Kasumi-1 (cell line): ENCODE measurements at places on chromosomes 2 and 18.

DNA sequence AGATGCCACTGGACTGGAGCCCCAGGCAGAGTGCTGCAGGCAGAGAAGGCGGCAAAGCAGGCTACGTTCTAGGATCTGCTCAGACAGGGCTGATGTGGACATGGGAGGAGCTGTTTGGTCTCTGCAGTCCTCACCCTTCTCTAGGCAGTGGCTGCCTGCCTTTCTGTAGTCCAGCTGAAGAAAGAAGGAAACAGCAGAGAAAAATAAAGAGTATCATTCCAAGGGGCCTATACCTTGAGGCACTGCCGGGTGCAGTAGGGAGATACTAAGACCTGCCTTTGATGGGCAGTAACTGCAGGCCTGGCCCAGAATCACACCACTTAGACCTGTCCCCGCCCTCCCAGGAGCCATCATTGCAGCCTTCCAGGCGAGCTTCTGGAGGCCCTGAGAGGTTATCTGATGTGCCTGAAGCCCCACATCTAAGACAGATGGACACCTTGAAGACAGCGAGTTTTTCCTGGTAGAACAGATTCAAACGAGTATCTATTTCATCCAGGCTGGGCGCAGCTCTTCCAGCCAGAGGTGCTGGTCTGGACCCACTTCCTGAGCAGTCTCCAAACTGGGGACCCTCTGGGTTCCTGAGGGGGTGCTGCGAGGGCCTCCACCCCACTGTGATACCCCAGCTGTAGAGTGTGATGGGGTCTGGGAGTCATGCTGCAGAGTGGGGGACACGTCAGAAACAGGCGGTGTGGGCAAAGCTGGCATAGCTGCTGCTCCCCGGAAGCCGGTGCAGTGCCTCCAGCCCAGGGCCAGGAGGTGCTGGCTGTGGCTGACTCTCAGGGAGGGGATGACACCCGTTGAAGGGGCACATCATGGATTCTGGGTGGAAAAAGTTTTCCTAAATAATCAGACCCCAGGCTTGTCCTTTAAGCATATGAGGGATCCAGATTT is 87.3 kb upstream of the OTOS start:
- DNase-seq, result no peak

GRCh38 chr2:83079007-83079406 is 1380.1 kb downstream of the SUCLG1 start:
- DNase-seq, result no peak

DNA sequence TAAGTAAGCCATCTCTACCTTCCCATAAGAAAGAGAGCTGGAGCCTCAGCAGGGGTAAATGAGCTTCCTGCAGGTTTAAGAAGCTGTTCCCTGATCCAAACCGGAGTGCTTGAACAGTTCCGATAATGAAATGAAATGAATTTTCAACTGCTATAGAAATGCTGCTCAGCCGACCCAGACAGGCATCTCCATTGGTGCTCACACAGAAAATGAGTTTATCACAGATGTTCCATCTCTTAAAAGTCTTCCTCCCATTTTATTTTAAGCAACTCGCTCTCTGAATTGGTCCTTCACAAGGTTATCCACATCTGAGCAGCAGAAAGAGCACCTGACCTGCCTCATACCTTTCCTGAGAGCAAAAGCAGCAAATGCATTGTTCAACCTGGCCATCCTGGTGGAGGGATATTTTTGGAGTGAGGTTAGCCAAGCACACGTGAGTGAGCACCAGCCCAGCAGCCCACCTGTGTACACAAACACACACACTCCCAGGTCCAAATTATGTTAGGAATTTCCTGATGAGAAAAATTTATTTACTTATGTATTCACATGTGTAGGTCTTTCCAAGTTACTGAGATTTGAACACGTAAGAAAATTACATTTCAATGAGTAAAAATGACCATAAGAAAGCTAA is 42.2 kb upstream of the CCDC68 start:
- no peak for DNase-seq

DNA sequence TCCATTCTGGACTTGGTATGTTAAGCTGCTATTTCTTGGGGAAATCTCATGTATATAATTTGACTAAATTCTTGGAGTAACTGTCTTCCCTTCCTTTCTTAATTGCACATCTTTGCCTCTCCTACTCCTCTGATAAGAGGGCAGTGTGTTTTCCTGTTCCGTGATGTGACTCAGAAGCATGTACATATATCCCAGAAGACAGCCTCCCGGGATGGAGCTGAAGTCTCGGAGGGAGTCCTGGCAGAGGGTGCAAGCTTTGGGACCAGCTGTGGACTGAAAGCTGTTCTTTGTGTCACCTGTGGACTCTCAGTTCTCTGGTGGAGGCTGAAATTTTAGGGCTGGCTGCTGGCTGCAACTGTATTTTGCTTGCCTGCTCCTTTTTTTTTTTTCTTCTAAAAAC is 54.7 kb upstream of the MGAT5 start:
- no peak for DNase-seq

DNA sequence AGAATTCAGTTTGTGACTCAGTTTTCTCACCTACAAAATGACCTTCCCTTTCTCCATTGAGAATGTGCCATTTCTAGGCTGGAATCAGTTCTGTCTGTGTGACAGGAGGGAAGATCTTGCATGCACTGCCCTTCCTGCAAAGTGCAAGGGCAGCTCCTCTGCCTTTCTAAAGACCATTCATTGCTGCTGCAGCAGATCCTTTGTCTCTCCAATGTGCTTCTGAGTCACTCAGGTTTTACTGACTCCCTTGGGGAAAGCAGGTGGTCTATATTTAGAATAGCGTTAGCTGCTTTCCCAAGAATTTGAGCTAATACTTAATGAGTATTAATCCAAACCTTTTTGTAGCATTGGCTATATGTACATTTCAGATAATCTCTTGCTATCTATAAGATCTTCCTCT is 62.5 kb downstream of the DAW1 start:
- DNase-seq, result no peak

GRCh38 chr2:55224761-55225261 is 7.3 kb downstream of the CLHC1 start:
- DNase-seq, result no peak

GRCh38 chr2:127157651-127158485 is 50.9 kb upstream of the BIN1 start:
- no peak for DNase-seq

DNA sequence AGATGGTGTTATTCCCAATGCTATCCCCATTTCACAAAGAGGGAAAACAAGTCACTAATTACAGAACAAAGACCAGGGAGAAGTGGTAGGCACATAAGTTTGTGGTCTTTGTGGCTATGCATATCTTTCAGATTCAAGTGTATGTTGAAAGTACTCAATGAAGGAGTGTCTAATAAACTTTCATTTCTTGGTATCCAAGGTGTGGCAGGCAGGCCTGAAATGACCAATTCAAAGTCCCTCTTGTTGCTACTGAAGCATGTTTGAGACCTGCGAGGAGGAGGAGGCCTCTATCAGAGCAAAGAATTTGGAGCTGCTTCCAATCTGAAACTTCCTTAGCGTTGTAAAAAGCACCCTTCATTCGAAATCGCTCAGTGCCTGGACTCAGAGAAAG is 60.9 kb upstream of the KLF7 start:
- no peak for DNase-seq

DNA sequence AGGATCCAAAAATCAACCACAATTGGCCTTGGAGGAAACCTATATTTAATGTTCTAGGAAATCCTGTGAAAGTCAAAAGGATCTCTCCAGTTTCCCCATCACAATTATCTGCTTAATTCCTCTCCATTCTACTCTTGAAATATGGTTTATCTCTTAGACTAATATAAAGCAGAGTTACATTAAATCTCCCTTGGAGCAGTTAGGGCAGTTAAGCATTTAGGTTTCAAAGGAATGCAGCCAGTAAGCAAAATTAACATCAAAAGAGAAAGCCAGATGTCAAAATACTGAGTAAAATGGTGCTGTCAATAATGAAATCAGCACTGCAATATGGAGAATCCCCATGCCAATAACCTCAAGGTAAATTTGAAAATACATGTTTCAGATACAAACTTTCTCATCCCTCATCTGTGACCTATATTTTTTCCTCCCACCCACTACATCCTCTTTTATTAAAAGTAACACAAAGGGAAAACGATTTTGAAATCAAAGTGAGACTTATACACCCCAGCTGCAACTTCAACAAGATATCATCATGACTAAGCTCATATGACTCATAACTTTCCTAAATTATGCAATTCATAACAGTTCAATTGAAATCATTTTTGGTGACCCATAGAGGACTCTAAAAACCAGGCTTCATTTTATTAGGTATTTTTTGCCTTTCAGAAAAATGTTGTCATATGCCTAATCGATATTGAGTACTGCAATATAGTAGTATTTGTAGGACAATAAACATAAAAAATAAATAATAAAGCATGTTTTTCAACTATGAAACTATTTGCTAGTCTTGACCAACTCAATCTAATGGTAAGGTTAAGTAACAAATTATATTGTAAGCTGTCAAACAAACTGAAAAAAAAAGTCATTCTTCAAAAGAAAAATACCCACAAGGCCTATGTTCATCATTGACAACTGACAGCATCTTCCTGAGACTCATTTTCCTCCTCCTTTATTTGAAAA is 3.1 kb downstream of the ADAM17 start:
- peak; percentile 62 for DNase-seq

DNA sequence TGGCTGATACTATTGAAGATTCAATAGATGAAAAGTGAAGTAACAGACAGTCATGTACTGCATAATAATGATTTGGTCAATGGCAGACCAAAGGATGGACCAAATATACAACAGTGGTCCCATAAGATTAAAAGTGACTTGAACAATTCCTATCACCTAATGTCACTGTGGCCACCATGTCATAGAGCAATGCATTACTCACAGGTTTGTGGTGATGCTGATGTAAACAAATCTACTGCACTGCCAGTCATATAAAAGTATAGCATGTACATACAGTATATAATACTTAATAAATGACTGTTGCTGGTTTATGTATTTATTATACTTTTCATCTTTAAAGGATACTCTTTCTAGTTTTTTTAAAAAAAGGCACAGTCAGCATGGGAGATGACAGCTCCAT is 99.9 kb downstream of the USP34 start:
- DNase-seq, result no peak

- DNase-seq, result no peak
These were observed 118.6 kb upstream of the CDC42EP3 start for GRCh38 chr2:37790019-37790418.

GRCh38 chr2:234858145-234858544 is 93.7 kb upstream of the SH3BP4 start:
- DNase-seq, result no peak

GRCh38 chr2:317501-318424 is 29.9 kb upstream of the ALKAL2 start:
- no peak for DNase-seq

DNA sequence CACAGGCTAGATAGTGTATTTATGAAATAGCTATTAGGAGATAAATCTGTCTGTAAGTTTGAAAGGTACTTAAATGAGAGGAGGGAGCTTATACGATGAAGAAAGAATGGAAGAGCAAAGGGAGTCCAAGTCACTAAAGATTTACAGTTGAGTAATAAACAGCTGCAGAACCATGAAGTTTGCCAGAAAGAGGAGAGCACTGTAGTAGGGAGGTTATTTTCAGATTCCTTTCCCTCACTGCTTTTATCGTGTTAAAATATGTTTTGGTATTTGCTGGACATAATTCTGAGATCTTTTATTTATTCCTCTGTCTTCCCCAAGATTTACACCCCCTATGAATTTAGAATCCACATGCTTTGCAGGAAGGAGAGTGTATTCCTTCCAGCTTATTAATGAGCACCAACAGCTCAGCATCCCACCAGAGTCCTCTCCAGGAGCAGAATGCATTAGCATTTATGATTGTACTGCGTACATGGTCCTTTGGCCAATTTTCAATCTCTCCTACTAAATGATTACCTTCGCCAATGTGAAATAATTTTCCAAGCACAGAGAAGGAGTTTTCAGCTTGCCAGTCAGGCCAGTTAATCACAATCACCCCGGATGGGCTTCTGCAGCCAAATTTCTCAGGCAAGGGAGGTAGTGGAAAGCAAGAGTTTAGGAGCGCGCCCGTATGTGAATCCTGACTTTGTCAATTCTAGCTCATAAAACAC is 297.0 kb downstream of the NBAS start:
- no peak for DNase-seq

DNA sequence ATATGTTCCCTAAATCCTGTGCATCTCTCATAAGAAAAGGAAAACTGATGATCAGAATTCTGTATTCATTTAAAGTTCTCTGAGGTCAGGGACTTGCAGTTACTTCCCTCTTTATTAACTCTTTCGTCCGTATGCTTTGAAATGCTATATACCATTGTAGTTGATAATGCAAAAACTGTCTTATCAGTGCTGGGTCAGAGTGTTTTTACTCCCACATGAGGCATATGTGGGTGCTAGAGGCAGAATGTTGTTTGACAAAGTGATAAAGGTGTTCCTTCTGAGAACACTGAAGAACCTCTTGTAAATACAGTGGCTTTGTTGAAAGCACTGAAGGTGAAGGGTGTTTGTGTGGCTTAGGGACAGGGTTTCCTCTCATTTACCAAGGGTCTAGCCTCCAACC is 136.5 kb upstream of the NFATC1 start:
- DNase-seq, result no peak

DNA sequence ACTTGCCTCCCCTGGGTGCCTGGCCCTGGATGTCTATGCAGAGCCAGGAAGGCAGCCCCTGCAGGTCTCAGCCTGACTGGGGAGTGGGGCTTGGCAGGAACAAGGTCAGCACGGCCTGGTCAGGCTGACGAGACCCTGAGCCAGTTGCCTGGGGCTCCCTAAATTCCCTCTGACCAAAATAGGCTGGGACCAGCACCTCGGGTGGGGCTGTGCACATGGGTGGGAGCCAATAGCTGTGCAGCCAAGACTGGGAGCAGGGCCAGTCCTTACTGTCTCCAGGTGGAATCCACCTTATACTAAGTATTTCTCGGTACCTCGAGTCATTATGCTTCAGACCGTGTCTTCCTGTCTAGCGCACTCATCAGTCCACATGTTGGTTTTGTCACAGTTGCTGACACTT is 11.4 kb upstream of the IL1R2 start:
- no peak for DNase-seq

DNA sequence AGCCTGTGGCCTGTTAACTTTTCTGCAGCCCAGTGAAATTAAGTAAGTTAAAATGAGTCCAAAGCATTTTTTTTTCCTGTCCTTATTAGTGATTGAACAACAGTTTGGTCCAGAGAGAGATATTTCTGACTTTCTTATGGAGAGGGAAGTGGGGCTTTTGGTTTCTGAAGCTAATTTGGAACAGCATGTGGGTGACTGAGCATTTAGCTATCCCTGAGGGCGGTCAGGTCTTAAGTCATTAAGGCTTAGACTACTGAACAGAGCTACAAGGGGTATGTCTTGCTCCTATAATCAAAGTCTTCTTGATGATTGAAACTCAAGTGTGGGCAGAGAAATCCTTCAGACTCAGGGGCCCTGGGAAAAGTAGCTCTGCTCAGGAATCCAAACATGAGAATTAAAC is 14.0 kb downstream of the ARHGAP25 start:
- no peak for DNase-seq

GRCh38 chr18:59707306-59707705 is 10.1 kb upstream of the CCBE1 start:
- no peak for DNase-seq

GRCh38 chr18:71665131-71665530 is 879.0 kb downstream of the CBLN2 start:
- no peak for DNase-seq
